AG20443 (cell line): ENCODE measurements at places on chromosomes 11 and 22.
A peak's percentile ranks its signal among the peaks of the same experiment; 100 is the strongest.

DNA sequence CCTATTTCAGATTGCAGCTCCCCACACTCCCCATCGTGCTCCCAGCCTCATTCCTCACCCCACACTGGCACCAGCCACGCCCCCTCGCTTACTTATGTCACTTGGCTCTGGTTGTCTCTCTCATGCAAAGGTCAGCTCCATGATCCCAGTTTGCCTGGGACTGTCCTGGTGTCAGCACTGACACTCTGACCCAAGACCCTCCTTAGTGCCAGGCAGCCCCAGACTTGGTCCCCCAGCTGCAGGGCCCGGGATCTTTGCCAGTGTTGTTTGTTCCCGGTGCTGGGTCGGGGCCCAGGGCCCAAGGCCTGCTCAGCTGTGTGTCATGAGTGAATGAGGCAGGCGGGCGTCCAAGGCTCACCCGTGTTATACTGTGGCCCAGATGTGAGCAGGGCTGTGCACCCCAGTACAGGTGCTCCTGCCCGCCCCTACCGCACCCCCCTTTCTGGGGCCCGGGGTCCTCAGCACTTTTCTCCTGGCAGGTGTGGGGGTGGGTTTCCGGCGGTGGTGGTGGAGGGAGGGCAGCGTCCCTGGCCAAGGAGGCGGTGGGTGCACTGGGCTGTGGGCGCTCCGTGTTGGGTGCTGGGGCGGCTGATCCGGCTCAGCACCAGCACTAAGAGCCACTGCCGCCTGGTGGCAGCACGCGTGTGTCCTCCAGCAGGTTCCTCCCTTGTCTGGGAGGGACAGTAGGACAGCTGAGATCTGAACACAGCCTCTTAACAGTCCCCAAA is 19.5 kb downstream of the IL17REL start:
- DNase-seq, result peak; percentile 84

GRCh38 chr11:115389790-115390189 is 114.4 kb downstream of the CADM1 start:
- DNase-seq, result no peak

DNA sequence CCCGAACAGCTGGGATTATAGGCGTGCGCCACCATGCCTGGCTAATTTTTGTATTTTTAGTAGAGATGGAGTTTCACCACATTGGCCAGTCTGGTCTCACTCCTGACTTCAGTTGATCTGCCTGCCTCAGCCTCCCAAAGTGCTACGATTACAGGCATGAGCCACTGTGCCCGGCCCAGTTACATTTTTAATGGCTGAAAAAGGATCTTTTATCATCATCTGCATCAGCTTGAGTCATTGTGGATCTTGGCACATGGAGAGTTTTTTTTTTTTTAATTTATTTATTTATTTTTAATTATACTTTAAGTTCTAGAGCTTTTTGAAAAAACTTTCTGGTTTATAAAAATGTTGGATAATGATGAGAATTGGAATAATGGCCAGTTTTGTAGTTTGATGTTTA is 8.6 kb downstream of the IGHMBP2 start:
- no peak for DNase-seq

GRCh38 chr11:69371731-69372588 is 78.0 kb downstream of the MYEOV start:
- no peak for DNase-seq

GRCh38 chr11:70671083-70671482 is 272.8 kb downstream of the CTTN start:
- no peak for DNase-seq

DNA sequence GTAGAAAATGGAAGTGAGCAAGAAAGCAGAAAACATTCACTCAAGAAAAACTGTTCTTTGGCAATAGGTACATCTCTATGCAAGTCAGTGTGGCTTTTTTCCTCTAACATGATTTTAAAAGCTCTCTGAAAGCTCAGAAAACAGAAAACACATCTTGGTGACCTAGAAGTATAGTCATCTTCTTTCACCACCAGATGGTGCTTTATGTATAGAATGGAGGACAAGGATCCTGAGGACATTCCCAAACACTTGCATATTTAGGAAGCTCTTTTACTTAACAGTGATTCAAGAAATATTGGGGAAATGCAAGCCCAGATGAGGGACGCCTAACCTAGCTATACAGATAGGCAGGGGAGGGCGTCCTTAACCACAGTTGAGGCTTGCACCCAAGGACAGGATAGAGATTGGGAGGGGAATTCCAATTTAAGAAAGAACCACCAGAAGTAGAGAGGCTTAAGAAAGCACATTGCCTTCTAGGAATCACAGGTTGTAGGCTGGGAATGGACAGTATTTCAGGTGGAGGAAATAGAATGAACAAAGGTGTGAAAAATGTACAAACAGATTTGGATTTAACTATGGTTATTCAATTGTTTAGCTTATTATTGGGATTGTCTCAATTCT is 13.8 kb upstream of the CCDC81 start:
- peak; percentile 54 for DNase-seq

DNA sequence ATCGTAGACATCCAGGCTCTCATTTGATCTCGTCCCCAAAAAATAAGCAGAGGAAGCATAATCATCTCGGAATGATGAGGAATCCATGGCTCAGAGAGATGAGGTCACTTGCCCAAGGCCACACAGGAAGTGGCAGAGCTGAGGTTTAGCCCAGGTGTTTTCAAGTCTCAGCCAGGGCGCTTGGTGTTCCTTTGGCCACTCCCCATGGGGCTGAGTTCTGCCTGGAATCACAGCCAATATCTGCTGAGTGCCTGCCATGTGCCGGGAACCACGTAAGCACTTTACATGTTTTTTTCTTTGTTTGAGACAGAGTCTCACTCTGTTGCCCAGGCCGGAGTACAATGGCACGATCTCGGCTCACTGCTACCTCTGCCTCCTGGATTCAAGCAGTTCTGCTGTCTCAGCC is 29.5 kb upstream of the MYH9 start:
- no peak for DNase-seq

GRCh38 chr11:116703421-116703820 is 69.4 kb downstream of the BUD13 start:
- DNase-seq, result no peak

DNA sequence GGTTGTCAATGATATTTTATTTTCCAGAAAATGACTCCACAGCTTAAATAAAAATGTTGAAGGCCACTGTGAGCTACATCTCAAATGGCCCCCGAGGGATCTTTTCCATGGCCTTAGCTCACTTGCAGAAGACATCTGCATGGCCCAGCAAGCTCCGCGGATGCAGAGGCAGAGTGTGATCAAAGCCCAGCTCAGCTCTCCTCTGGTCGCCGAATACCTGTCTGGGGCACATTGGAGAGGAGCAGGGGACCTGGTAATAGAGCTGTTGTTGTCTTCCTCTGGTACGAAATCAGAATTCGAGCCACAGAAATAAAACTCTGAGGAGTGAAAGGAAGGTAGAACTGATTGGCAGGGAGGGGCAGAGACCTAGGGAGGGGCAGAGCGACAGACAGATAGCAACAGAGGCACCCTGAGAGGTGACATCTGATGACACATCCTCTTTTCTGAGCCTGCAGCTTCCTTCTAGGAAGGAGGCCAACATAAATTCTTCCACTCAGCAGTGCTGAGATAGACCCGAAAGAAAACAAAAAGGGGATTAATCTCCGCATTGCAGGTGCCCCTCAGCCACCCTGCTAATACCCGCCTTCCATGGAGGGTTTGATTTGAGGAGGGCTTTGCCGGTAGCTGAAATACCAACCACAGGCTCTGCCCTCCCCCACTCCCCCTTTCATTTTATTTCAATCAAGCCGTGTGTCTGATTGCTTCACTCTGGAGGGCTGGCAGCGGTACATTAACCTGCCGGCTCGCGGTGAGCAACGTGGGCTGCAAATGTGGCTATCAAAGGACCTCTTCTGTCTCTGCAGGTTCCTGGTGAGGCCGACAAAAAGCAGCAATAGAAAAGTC is 759.4 kb downstream of the OPCML start:
- peak; percentile 24 for DNase-seq

DNA sequence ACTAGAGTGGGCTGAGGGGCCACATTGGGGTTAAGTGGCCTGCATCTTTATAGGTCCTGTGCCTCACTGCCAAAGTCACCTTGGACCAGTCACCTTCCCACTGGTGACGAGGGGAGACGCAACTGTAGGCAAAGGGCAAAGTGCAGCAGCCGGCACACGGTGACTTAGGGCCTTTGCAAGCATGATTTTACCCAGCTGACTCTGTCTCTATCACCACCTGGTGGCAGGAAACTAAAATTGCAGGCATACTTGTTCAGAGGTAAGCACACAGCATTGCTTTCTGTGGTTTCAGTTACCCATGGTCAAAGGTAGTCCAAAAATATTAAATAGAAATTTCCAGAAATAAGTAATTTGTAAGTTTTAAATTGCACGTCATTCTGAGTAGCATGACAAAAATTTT is 1164.4 kb downstream of the BRD1 start:
- no peak for DNase-seq

GRCh38 chr22:47361247-47361646 is 598.8 kb downstream of the TBC1D22A start:
- DNase-seq, result no peak

DNA sequence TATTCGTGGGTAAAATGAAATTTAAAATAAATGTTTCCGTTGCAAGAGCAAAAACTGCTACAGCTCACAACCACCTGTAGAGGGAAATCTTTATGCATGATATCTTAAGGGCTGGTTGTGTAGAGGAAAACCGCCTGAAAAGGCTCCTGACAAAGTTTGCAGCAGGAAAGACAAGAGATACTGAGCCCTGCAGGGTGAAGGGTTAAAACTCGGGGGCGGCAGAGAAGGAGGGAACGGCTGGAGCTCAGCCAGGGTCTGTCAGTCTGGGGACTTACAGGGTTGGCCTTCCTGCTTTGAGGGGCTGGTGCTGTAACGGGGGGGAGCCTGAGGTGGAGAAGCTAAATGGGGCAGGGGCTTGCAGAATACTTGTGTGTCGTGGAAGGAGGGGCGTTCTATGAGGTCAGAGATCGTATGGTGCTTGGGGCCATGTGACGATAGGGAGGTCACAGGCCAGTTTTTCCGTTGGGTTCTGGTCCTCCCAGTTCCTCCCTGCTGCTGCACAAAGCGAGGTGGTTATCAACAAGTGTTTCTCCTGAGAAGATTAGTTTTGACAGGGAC is 122.9 kb upstream of the HSD17B12 start:
- DNase-seq, result no peak

GRCh38 chr22:29394931-29395581 is 6.7 kb upstream of the AP1B1 start:
- peak; percentile 87 for DNase-seq

DNA sequence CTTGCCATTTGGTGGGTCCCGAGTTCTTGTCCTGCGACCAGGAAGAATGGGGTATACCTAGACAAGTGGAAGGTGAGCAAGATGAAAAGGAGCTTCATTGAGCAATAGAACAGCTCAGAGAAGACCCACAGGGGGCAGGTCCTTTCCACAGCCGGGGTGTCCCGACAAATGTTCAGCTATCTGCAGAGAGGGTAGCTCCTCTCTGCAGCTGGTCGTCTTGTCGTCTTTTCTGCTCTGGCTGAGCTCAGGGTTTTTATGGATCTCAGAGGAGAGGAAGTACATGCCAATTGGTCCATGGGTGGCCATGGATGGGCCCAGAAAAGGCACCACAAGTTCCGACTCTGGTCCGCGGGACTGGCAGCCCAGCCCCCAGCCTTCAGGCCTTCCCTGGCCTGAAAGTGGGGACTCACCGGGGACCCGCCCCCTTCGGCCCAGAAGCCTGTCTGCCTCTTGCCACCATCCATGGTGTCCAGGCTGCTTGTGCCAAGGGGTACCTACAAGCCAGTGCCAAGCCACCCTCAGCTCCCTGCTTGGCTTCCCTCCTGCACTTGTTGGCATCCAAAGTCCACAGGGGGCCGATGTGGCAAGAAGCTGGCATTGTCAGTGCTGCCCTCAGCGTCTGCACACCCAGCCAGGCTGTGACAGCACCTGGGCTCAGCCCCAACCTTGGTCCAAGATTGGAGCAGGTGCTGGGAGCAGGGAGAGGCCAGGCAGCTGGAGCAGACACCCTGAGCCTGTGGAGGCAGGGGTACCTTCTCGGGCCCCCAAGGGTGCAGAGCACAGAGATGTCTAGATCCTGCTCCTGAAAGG is 438.9 kb downstream of the TBC1D22A start:
- no peak for DNase-seq

DNA sequence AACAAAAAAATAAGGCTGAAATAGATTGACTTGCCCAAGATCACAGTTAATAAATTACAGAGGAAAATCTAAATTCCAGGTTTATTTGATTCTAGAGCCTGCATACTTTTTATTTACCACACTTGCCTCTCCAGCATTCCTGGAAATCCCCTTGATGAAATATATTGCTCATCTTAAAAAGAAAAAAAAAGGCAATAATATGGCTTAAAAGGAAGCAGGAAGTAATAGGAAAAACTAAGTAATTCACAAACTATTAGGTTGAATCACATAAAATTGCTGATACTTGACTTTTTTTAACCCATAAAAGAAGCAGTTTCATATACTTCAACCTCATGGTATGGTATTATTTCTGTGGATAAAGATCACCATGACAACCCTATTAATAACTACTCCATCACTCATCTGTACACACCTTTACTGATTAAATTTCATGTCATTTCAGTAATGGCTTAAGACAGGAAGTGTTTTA is 52.9 kb downstream of the COPB1 start:
- peak; percentile 34 for DNase-seq

GRCh38 chr11:62708392-62708791 is 916 bp downstream of the GNG3 start:
- no peak for DNase-seq

GRCh38 chr11:34926101-34926830 is 9.8 kb downstream of the PDHX start:
- DNase-seq, result peak; percentile 22

- no peak for DNase-seq
These were observed 31.7 kb upstream of the DRD2 start for GRCh38 chr11:113506893-113507292.

DNA sequence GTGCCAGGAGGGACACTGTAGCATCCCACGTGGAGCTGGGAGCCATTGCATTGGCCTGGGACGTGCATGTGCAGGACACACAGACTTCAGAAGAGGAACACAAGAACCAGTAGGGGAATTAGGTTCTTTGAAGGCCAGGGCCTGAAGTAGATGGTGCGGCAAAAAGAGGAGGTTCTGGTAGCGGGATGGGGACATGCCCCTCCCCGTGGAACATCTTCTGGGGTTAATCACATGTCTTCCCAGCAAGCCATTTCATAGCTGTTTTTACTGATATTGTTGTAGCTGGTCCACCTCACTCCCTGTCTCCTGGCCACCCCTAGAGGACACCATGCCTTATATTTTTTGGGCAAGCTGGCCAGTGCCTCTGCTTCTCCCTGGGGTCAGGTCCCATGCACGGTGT is 74.3 kb downstream of the SCN3B start:
- no peak for DNase-seq

DNA sequence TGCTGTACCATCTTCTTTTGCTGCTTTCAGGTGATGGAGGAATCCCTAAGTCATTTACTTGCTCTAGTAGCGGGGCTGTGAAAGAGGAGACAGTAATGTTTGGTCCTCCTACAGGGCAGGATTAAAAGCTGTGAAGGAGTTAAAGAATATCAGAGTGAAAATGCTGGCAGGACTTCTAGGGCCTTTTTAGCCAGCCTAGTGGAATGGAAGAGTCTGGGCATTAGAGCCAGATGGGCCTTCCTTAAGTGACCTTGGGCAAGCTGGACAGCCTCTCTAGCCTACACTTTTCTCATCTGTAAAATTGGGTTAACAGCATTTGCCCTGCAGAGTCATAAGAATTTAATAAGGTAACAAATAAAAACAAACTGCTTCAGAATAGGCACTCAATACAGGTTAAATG is 114.7 kb downstream of the RBFOX2 start:
- DNase-seq, result no peak

GRCh38 chr11:128931668-128932067 is 11.0 kb downstream of the TP53AIP1 start:
- DNase-seq, result no peak

- no peak for DNase-seq
These were observed 23.6 kb downstream of the HIRA start for GRCh38 chr22:19407649-19408606.
